ENCODE measurements at places on chromosomes 5 and 9. TPM values are rescaled to one million over a fixed set of nuclear protein-coding genes. Genes with fewer than 3 reads are reported as not detected.

- no peak for DNase-seq
Observed at GRCh38 chr5:52469835-52470234, 317.9 kb upstream of the ITGA1 start.

DNA sequence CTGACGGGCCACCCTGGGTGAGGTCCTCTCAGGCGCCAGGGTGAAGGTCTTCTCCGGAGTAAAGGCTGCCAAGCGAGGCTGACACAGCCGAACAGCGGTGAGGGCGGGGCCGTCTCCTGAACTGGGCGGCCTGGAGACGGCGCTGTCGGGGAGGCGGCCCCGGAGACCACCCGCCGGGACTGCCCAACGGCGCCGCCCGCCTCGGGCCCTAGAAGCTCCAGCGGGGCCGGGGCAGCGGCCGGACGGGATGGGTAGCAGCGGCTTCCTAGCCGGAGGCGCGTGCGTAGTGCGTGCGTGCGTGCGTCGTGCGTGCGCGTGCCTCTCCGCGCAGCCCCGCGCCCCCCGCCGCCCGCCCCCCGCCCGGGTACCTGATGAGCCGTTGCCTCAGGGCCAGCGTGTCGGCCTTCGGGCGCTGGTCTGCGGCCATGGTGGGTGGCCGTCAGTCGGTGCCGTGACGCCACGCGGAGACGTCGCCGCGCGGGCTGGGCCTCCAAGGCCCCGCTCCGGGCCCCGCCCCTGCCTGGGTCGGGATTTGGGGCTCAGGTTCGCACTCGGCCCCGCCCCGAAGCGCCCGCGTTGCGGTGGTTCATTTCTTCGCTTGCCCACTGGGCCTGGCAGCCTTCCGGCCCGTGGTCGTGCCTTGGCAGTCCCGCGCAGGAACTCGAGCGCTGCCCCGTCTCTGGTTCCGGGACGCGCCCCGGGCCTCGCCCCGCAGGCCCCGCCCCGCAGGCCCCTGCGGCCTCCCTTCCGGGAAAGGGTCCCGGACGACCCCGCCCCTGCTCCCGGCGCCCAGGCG is at the start of gene PHYKPL:
Gene PHYKPL (minus strand): TSS at position 679 of the 796 bp plus-strand sequence. CDS start 252 bp downstream, at position 427.
- peak; percentile 79 for DNase-seq

GRCh38 chr9:104350541-104350940 is 153.5 kb upstream of the OR13F1 start:
- DNase-seq, result no peak

DNA sequence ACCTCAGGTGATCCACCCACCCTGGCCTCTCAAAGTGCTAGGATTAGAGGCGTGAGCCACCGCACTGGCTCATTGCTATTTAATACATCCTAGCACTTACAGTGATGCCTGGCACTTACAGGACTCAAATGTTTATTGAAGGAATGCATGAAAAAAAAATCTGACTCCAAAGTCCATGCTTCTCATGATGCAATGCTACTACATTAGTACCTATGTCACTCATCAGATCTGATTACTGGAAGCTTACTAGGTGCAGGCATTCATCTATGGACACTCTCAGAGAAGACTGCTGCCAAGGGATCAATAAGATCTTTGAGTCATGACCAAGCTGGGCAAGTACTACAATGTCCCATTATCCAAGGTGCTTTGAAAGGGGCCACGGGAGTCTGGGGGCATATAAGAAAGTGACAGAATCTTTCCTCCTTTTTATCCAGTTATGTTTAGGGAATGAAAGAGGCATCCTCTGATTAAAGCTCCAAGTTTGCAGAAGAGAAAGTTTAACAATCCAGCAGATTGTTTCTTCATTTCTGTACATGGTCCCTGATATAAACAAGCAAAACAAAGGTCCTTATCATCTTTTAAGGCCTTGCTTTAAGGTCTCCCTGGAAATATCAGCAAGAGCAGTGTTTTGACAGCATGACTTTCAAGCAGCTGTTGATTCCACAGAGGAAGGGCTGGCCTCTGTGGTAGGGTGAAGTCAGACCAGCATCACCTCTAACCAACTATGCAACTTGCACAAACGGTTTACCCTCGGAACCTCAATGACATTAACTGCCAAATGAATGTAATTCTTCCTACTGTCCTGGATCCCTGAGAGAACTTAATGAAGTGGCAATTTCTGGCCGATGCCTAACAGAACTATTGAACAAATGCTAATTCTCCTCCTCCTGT is 35.9 kb downstream of the ARPC5L start:
- no peak for DNase-seq

GRCh38 chr5:34916518-34916917 is 1.0 kb downstream of the BRIX1 start:
- DNase-seq, result no peak

DNA sequence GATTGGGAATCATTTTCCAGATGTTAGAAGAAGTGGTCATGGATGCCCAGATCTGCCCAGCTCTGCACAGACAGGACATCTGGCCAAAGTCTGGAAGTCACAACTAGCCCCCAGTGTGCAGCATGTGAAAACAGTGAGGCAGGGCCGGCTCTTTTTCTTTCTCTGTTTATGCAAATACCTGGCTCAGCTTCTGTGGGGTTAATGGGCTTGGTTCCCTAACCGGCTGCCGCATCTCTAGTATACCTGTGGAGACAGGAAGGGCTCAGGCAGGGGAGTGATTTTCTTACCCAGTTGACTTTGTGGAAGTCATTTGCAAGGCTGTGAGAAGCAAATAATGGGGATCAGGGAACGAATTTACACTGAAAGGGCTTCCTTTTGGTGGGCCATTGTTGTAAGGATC is 254.8 kb upstream of the PANK3 start:
- DNase-seq, result no peak

- DNase-seq, result no peak
Observed at GRCh38 chr5:172427202-172427601, 27.1 kb downstream of the SH3PXD2B start.

DNA sequence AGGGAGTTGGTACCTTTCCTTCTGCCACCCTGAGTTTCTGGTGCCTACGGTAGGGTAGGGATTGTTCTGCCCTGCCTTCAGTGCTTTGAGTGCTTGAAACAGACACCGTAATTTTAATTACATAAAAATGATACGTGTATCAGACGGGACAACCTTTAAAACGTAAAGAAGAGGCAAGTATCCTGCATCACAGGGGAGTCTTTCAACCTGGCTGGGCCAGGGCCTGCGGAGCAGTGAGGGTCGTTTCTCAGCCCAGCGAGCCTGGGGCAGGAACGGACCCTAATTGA is 483 bp upstream of the DAB2IP start:
- DNase-seq, result no peak

ATOX1 gene
- total RNA-seq, result 72.9 TPM

PTGDS gene
- total RNA-seq, result 5.2 TPM

FANCG gene
- total RNA-seq, result 6.2 TPM

IFNK gene
- total RNA-seq, result not detected

INSL4 gene
- total RNA-seq, result not detected

ACTL7B gene
- not detected for total RNA-seq
